Type B pancreatic cell (in vitro differentiated cells): ENCODE measurements at places on chromosomes 7 and 10. TPM values are rescaled to one million over a fixed set of nuclear protein-coding genes. Genes with fewer than 3 reads are reported as not detected.

Gene ASIC3
- 2.2 and 4.4 TPM in 2 replicates for total RNA-seq

Gene RELN
- 17.5 and 23.0 TPM in 2 replicates for total RNA-seq

Gene SAP25
- total RNA-seq: 3.1 and 5.6 TPM in 2 replicates

Gene CTAGE8
- 0.99 and 6.4 TPM in 2 replicates for total RNA-seq

Gene SRRM3
- total RNA-seq: 4.0 and 8.4 TPM in 2 replicates

Gene ARID5B
- total RNA-seq: 36.9 and 55.2 TPM in 2 replicates

Gene OR2A5
- total RNA-seq: not detected in 2 replicates

GRCh38 chr10:79312601-79313187 is 34.6 kb upstream of the PPIF start:
- H3K4me1 ChIP-seq: peaks cover 15% of the 10 kb centered on the region
- peaks cover 8% of the 10 kb centered on the region for H3K36me3 ChIP-seq
- H3K4me3 ChIP-seq: no peak overlapping the region
- H3K27me3 ChIP-seq: no peaks in the 10 kb centered on the region
- DNase-seq: no peak

DNA sequence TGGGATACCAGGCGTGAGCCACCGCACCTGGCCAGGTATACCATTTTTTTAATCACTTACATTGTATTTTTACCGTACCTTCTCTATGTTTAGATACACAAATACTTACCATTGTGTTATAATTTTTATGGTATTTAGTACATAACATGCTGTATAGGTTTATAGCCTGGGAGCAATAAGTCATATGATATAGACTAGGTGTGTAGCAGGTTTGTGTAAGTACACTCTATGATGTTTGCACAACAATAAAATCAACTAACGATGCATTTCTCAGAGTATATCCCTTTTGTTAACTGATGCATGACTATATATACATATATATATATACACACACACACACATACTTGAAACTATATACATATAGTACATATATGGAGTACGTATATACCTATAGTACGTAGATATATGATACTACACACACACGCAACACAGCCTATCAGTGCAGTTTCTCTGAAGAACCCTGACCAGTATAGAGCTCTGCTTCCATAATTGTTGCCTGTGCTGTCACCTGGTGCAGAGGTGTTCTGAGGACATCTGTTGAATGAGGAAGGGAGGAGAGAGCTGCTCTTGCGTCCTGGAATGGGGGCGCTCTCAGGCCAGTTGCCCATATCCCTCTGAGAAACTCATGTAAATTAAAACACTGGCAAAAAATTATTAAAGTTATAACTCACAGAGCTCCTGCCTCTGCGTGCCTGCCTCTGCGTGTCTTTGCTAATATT is 315.3 kb downstream of the FGFR2 start:
- DNase-seq: no peak
- H3K4me1 ChIP-seq: peaks cover 22% of the 10 kb centered on the region
- no peak overlapping the region for H3K4me3 ChIP-seq
- H3K27ac ChIP-seq: no peak overlapping the region
- peaks cover 9% of the 10 kb centered on the region for H3K27me3 ChIP-seq

GRCh38 chr7:22718200-22718711 is 8.7 kb upstream of the IL6 start:
- no peaks in the 10 kb centered on the region for H3K4me1 ChIP-seq
- H3K4me3 ChIP-seq: no peak overlapping the region
- no peak for DNase-seq
- no peak overlapping the region for H3K27ac ChIP-seq
- H3K36me3 ChIP-seq: no peaks in the 10 kb centered on the region

- H3K36me3 ChIP-seq: no peaks in the 10 kb centered on the region
- no peaks in the 10 kb centered on the region for H3K4me1 ChIP-seq
- no peak overlapping the region for H3K4me3 ChIP-seq
Observed at GRCh38 chr10:49134327-49134726, 506 bp upstream of the FAM170B start.

GRCh38 chr10:111278266-111278665 is 201.4 kb downstream of the ADRA2A start:
- no peak for DNase-seq
- H3K36me3 ChIP-seq: no peaks in the 10 kb centered on the region
- peaks cover 6% of the 10 kb centered on the region for H3K4me1 ChIP-seq
- no peak overlapping the region for H3K4me3 ChIP-seq
- no peak overlapping the region for H3K27ac ChIP-seq

DNA sequence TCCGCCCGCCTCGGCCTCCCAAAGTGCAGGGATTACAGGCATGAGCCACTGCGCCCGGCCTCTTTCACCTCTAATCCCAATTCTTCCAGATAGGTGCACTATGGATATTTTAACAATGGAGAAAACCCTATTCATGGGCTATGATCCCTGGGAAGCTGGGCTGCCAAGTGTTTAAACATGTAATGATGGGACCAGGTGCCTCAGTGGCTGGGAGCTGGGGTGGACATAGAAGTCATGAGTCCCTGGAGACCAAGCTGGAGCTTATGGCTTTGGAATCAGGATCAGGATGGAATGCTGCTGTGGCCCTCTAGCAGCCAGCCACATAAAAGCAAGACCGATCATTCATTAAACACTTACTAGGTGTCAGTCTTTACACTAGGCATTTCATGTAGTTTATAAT is 41.8 kb upstream of the IGFBP3 start:
- H3K4me3 ChIP-seq: no peak overlapping the region
- H3K27me3 ChIP-seq: no peaks in the 10 kb centered on the region
- no peaks in the 10 kb centered on the region for H3K4me1 ChIP-seq
- no peaks in the 10 kb centered on the region for H3K36me3 ChIP-seq

DNA sequence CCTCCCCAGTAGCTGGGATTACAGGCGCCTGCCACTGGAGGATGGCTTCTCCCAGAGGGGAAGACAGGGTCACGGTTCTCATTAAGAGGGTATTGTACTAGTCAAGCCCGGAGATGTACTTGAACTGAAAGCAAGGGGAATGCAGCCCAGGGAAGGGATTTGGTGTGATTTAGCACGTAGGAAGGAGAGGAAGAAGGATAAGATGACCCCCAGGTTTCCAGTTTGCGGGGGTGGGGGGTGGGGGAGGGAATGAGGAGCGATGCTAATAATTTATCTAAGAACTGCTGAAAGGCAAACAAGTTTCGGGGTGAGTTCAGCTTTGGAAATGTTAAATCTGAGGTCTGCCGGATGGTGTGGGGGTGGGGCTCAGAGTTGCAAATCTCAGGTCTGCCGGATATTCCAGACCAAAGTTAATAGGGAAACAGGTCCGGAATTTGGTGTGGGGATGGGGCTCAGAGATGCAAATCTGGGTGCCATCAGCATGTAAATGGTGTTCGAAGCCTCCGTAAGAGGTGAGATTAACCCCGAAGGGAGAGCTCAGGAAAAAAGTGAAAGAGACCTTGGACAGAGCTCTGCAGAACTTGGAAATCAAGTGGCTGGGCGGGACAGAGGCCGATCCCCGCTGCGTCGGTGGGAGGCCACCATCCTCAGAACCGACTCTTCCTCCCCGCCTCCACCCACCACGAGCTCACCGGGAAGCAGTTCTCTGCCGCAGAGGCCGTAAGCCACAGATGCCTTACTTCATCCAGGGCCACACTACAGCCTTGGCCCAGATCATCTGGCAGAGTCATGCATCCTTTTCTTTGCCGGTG is 1.6 kb upstream of the SEPHS1 start:
- peak overlapping the region; percentile 96 for H3K4me3 ChIP-seq
- H3K4me1 ChIP-seq: peaks cover 16% of the 10 kb centered on the region
- peaks cover 39% of the 10 kb centered on the region for H3K27me3 ChIP-seq
- H3K27ac ChIP-seq: peak overlapping the region; percentile 97
- no peak for DNase-seq

- peaks cover 4% of the 10 kb centered on the region for H3K36me3 ChIP-seq
- H3K4me3 ChIP-seq: no peak overlapping the region
- no peak for DNase-seq
- H3K27ac ChIP-seq: no peak overlapping the region
Observed at GRCh38 chr7:137626469-137627067, 220.2 kb downstream of the DGKI start.

- no peak overlapping the region for H3K27ac ChIP-seq
- peaks cover 15% of the 10 kb centered on the region for H3K4me1 ChIP-seq
- H3K27me3 ChIP-seq: no peaks in the 10 kb centered on the region
- no peak overlapping the region for H3K4me3 ChIP-seq
Observed at GRCh38 chr7:137873979-137874777, 27.4 kb upstream of the DGKI start.

- peaks cover 8% of the 10 kb centered on the region for H3K27me3 ChIP-seq
- no peak overlapping the region for H3K27ac ChIP-seq
- no peaks in the 10 kb centered on the region for H3K36me3 ChIP-seq
- H3K4me1 ChIP-seq: no peaks in the 10 kb centered on the region
- H3K4me3 ChIP-seq: no peak overlapping the region
Observed at GRCh38 chr7:95972523-95972922, 200.2 kb downstream of the DYNC1I1 start.

GRCh38 chr10:46222364-46222935 is 64.3 kb upstream of the ANTXRL start:
- no peak for DNase-seq
- H3K27ac ChIP-seq: no peak overlapping the region
- H3K27me3 ChIP-seq: peaks cover 10% of the 10 kb centered on the region
- H3K4me1 ChIP-seq: peaks cover 6% of the 10 kb centered on the region
- H3K36me3 ChIP-seq: no peaks in the 10 kb centered on the region

GRCh38 chr7:54960517-54960916 is 58.3 kb upstream of the EGFR start:
- H3K36me3 ChIP-seq: no peaks in the 10 kb centered on the region
- H3K27me3 ChIP-seq: no peaks in the 10 kb centered on the region
- DNase-seq: no peak
- H3K4me3 ChIP-seq: no peak overlapping the region
- H3K4me1 ChIP-seq: peaks cover 9% of the 10 kb centered on the region

DNA sequence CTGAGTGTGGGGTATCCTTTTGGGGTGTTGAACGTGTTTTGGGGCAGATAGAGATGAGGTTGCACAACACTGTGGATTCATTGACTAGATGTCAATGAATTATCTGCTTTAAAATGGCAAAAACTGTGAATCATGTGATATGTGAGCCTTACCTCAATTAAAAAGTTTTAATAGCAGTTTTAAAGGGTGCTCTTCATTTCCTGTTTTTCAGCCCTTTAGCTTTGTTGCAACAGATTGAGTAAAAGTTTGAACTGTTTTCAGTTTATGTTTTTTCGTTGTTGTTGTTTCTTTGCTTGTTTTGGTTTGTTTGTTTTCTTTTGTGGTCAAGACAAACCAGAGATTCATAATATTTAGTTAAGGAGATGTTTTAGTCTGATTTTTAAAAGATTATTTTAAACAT is 9.4 kb downstream of the TAS2R41 start:
- DNase-seq: no peak
- no peak overlapping the region for H3K4me3 ChIP-seq
- H3K27me3 ChIP-seq: no peaks in the 10 kb centered on the region
- no peak overlapping the region for H3K27ac ChIP-seq
- no peaks in the 10 kb centered on the region for H3K36me3 ChIP-seq
- H3K4me1 ChIP-seq: no peaks in the 10 kb centered on the region

- no peaks in the 10 kb centered on the region for H3K4me1 ChIP-seq
- no peak overlapping the region for H3K4me3 ChIP-seq
- H3K27ac ChIP-seq: no peak overlapping the region
- H3K36me3 ChIP-seq: no peaks in the 10 kb centered on the region
- no peaks in the 10 kb centered on the region for H3K27me3 ChIP-seq
Observed at GRCh38 chr10:111261081-111261615, 184.3 kb downstream of the ADRA2A start.
